Foreskin keratinocyte (primary cell): ENCODE measurements at places on chromosomes 12 and 14. TPM values are rescaled to one million over a fixed set of nuclear protein-coding genes. Genes with fewer than 3 reads are reported as not detected.

DNA sequence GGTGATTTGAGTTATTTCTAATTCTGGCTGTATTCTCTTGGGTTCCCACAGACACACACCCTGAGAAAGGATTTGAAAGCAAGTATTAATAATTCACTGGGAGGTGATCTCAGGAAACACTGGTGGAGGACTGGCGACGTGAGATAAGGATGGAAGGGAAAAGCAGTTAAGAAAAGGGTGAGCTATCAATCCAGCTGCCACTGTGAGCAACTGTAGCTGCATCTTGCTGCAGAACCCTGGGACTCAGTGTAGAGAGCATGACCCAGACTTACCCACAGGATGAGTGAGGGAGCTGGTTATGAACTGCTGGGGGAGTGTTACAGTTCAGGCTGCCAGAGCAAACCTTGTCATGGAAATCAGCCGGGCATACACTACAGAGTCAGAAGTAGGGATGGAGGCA, 71.9 kb downstream of the RESF1 start:
- DNase-seq: no peak

- DNase-seq: no peak
Observed at GRCh38 chr12:62694632-62695031, 228.0 kb downstream of the MON2 start.

DNA sequence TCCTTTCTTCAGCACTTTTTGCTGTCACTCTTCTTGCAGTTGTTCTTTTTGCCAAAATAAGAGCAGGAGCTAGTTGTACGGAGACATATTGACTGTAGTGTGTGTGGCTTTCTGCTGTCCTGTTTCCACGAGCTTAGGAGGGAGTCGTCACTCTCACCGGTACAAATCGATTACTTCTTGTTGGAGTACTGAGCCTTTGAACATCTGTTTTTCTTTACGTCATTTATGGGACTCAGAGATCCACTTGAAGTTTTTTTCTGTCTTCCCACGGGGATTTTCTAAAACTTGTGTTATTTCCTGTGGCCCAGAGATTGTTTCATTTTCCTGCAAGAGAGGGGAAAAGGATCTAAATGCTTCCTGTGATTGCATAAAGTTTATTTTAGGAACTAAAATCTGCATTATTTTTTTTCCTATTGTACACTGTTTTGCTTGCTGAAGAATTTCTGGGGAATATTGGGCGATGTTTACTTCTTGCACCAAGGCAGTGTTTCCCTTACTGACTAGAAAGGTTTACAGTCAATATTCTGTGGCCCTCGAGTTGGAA, 199.8 kb upstream of the ARHGAP5 start:
- no peak for DNase-seq

- no peak for DNase-seq
Observed at GRCh38 chr12:94147991-94148738, at the start of gene PLXNC1. TSS of gene PLXNC1 (plus strand) at chr12:94148577. CDS start at chr12:94148972, 395 bp downstream.

GRCh38 chr14:61126603-61127498, 145.8 kb downstream of the SLC38A6 start:
- DNase-seq: no peak

DNA sequence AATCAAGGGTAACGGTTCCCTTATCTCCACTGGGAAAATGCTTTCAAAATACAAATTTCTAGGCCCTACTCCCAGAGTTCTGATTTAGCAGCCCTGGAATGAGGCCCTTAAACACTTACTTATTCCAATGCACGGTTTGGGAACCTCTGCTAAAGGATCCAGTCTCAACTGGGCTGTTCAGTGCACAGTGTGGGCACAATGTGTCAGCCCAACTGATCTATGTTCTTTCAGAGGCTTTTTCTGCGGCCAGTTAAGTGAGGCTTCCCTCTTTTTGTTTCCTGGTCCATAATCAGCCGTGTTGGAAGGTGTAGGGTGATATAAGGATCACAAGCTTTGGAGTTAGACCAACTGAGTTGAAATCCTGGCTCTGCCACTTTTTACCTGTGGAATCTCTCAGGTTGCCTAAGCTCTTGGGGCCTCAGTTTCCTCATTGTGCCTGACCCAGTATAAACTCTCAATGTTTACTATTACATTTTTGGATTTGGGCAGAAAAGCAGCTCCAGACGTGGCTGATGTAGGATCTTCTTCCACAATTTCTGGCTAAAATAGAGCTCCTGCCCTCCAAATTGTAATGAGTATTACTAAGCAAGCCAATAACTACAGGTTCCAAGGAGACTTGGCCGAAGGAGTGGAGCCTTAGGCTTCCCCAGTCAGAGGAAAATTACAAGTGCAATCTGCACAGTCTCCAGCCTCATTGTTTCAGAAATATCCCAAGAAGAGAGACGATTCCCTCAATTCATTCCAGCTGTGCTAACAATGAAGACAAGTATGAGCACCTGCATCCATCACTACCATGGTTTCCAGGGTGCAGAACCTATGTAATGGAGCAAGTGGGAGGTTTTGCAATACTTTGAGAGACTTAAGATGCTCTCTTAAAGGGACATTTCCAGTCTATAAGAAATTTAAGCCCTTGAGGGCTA, 2.3 kb upstream of the ANGEL1 start:
- DNase-seq: no peak

GRCh38 chr14:106662936-106663550, 1136.7 kb downstream of the TMEM121 start:
- DNase-seq: no peak

- DNase-seq: no peak
Observed at GRCh38 chr12:30874455-30875321, 51.9 kb upstream of the TSPAN11 start.

GRCh38 chr14:26233118-26233517, 364.7 kb downstream of the NOVA1 start:
- DNase-seq: no peak

GRCh38 chr12:16857456-16857923, 251.5 kb upstream of the LMO3 start:
- DNase-seq: no peak

DNA sequence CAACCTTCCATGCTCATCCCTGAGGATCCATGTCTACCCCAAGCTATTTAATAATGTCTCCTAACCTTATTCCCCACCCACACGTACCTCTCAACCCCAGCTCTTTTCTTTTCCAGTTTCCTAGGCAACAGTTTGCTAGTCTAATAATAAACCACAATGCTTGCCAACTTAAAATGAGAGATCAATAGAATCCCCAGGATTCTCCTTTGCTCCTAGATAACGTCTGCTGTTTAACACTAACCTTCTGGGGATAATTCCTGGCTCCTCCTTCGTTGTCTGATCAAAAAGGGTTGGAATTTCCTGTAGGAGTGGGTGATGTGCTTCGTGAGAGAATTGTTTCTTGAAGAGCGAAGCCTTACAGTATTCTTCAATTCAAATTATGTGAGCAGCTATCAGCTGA, 42.2 kb upstream of the DBX2 start:
- no peak for DNase-seq

DNA sequence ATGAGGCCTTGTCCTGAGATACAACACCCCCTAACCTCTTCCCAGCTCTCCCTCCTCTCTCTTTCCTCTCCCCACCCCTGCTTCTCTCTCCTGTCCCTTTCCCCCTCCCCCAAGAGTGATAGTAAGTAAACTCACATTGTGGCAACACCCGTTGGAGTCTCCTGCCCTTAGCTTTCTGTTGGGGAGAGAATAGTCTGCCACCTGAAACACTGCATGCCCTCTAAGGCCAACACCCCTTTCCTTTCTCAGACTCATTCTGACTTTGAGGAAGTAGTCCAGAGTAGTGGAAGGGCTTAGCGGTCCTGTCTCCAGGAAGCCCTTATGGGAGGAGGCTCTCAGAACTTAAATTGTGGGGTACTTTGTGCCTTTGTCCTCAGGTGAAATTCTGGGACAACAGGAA, 95.2 kb downstream of the PRKCH start:
- no peak for DNase-seq

DNA sequence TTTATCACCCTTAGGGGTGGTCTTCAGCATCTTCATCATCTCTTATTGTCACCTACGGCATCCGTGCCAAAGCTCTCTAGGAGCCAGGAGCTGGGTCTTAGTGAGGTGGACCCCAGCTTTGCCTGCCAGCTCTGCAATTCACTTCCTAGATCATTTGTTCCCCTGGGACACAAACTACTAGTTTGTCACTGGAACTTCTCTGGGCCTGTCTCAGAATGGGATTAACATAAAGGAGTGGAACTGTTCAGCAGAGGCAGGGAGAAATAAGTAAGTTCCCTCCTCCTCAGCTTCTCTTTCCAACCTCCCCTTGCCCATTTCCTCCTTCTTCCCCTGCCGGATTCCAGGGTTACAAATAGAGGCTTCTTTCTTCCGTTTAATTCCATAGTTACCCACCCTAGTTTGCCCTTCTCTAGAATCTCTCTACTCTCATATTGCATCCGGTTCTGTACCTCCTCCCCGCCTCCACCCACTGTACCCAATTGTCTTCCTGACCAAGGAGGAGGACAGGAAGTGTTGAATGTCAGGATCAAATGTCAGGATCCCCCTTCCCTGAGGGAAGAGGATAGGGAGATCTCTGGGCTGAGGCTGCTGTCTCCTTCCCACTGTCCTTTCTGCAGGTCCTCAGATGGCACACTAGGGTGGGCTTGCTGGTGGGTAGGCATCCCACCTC, 25.0 kb downstream of the LARP4 start:
- DNase-seq: no peak

DNA sequence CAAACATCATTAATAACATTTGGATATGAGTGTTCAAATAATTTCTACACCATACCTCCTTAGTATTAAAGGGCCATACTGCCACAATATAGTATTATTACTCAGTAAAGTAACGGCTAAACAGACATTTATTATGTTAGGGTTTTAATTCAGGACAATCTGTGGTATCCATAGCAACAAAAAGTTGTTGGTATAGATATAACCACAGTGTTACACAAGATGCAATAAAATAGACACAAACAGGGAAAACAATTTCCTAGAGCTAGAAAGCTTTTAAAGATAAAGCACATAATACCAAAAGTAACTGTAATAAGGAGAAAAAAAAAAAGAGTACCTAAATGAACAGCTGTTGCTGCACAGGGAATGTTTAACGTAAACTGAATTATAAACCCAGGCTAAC, 16.1 kb downstream of the CNIH1 start:
- no peak for DNase-seq

GRCh38 chr14:44963775-44964380, 1.9 kb downstream of the TOGARAM1 start:
- DNase-seq: no peak

GRCh38 chr14:97218691-97219430, 421.7 kb downstream of the VRK1 start:
- no peak for DNase-seq

DNA sequence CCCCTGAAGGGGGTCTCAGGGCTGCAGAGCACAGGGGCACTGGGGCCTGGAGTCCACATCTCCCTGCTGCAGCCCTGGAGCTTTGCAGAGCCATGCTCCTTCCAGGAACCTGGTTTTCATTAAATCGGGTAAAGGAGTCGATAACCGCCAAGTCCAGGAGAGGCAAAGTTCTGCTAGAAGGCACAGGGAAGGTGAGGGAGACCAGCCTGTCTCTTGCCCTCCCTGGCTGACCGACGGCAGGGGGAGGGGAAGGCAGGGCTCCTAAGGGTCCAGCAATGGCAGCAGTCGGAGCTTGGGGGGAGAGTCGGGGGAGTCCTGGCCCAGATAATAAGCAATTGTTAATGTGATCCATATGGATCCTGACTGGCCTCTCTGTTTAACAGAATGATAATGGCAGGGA, 3.0 kb downstream of the FIGNL2 start:
- DNase-seq: no peak

- no peak for DNase-seq
Observed at GRCh38 chr12:71411635-71412034, 28.0 kb upstream of the LGR5 start.

GRCh38 chr12:26135571-26135970, 10.7 kb upstream of the BHLHE41 start:
- no peak for DNase-seq

GRCh38 chr14:68598621-68599447, 194.0 kb downstream of the ZFP36L1 start:
- DNase-seq: peak; percentile 45

GRCh38 chr12:57707250-57707649, 13.3 kb downstream of the OS9 start:
- no peak for DNase-seq

GRCh38 chr14:69887740-69888657, 8.8 kb downstream of the SMOC1 start:
- peak; percentile 56 for DNase-seq

- DNase-seq: no peak
Observed at GRCh38 chr12:19801941-19802340, 362.6 kb downstream of the AEBP2 start.

DNA sequence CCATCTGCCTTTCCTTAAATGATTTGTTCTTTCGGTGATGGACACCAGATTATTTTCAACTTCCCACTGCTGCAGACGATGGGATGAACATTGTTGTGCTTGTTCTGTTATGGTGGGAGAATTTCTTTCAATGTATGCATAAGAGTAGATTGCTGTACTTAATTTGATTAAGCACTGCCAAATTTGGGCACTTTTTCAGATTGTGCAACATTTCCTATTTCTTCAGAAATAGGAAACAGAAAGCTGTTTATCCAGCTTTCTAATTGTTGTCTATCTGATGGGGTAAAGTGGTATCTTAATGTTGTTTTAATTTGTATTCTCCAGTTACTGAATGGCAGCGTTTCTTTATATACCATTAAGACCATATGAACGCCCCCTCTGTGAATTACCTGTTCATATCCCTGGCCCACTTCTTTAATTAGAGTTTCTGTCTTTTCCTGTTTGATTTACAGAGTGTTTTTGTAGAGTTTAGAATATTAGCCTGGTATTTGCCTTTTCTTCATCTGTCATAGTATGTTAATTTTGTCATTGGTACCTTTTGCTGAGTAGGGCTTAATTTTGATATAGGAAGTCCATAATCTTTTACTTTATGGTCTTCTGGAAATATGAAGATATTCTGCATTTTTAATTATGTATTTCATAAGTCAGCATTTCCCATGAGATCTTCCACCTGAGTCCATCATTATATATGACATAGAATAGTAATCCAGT, 59.6 kb downstream of the DIP2B start:
- DNase-seq: no peak

- DNase-seq: no peak
Observed at GRCh38 chr14:105497671-105498429, 6.8 kb downstream of the TEDC1 start.

DNA sequence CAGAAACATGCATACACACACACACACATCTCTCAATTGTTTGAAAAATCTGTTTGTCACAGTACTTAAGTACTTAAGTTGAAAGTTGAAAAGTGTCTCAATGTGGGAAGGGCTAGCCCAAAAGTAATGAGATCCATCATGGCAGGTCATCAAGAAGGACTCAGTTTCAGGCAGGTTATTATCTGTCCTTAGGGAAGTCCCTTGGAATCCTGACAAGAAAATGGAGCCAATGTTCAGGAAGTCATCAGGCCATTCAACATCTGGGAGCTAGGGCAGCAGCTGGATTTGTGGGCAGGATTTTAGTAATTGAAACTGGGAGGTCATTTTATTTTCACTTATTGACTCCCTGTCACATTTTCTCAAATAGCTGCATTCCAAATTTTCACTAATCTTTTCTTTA, 56.0 kb downstream of the MSRB3 start:
- no peak for DNase-seq

- no peak for DNase-seq
Observed at GRCh38 chr14:60355768-60356167, 106.7 kb downstream of the PPM1A start.

GRCh38 chr12:45216983-45217485, 1.1 kb downstream of the ANO6 start:
- peak; percentile 27 for DNase-seq

GRCh38 chr14:81193924-81194633, 26.7 kb downstream of the GTF2A1 start:
- DNase-seq: peak; percentile 36

The SLCO1B1 gene
- total RNA-seq: not detected in 2 replicates

The HELB gene
- 2.5 and 3.5 TPM in 2 replicates for total RNA-seq

The FAIM2 gene
- not detected in 2 replicates for total RNA-seq

The PPM1H gene
- not detected in 2 replicates for total RNA-seq

The DPPA3 gene
- not detected in 2 replicates for total RNA-seq

The SLC2A13 gene
- total RNA-seq: 1.9 and 2.3 TPM in 2 replicates

The CRACR2A gene
- 1.4 and 2.2 TPM in 2 replicates for total RNA-seq

The PLBD1 gene
- 2.0 and 3.6 TPM in 2 replicates for total RNA-seq
